ENCODE measurements at places on chromosomes 16 and 17.

DNA sequence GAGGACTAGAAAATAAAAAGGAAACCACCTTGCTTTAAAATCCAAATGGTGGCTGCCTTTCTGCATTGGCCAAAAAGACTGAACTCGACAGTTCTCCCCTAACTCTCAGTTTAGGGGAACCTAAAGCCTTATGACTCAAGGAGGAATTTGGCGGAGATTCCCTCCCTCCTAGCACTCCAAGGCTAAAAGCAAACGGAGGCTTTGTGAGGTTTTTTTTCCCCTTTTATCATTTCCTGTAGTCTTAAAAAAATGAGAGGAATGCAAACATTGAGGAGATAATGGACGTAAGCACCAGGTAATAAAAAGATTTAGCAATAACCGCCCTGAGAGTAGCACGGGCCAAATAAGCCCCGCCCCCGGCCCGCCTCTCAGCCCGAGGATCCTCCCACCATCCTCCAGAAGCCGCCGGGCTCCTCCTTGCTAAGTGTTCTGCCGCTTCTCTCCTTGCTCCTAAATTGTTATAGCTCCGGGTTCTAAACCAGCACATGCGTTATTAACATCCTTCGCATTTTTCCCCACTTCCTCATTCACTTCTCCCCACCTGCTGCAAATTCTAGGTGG lies 5.8 kb upstream of the KIFC3 start:
- peak; percentile 50 for DNase-seq

DNA sequence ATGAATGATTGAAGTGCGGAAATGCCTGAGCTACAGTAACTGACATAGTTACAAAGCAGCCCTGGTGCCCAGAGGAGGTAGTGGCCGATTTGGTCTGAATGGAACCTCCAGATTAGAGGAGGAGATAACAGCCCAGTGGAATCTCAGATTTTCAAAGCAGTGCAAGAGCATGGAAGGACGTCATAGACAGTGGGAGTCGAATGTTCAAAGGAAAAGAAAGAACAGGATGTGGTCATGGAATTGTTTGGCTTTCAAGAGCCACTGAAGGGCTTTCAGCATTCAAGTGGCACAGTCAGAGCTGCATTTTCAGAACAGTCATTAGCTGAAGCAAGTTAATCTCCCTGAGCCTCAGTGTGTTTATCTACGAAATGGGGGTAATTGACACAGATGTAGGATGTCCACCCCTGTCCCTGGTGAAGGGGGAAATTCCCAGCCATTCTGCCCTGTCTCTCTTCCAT lies 104.6 kb upstream of the CACNG3 start:
- no peak for DNase-seq

DNA sequence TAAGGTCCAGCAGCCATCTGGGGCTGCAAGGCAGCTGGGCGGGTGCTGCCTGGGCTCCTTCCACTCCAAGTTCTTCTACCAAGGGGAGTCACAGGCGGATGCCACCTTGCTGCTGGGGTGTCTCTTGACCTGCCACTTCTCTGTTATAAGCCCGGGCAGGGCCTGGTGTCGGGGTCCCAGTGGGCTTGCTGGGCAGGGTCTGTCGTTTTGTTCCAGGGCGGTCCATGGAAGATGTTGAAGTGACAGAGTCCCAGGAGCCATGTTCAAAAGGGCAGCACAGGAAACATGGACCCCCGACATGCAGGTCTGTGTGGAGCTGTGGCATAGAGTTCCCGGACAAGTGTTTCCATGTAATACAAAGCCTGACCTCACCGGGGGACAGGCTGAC lies 91.1 kb downstream of the TNFRSF13B start:
- no peak for DNase-seq

GRCh38 chr17:82414548-82415281 lies 3.4 kb upstream of the HEXD start:
- DNase-seq = no peak

GRCh38 chr16:30649725-30650368 lies 913 bp upstream of the PRR14 start:
- DNase-seq = no peak

- DNase-seq = no peak
These were observed 320.0 kb upstream of the PSMD7 start for GRCh38 chr16:73976644-73977043.

GRCh38 chr17:28810437-28810836 lies 32.2 kb downstream of the FAM222B start:
- no peak for DNase-seq

DNA sequence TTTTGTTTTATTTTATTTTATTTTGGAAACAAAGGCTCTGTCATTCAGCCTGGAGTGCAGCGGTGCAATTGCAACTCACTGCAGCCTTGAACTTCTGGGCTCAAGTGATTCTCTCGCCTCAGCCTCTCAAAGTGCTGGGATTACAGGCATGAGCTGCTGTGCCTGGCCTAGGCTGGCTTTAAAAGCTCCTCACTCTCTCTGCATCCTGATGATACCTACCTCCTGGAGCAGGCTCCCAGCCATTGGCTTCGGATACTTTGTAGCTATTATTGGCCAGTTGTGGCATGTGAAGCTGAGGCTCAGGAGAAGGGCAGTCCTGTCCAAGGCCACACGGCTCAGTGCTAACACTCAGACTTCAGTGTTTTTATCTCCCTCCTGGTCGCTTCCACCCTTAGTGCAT lies 158.0 kb downstream of the SEC14L1 start:
- no peak for DNase-seq

GRCh38 chr16:72066747-72067146 lies 3.7 kb downstream of the HPR start:
- DNase-seq = peak; percentile 8

DNA sequence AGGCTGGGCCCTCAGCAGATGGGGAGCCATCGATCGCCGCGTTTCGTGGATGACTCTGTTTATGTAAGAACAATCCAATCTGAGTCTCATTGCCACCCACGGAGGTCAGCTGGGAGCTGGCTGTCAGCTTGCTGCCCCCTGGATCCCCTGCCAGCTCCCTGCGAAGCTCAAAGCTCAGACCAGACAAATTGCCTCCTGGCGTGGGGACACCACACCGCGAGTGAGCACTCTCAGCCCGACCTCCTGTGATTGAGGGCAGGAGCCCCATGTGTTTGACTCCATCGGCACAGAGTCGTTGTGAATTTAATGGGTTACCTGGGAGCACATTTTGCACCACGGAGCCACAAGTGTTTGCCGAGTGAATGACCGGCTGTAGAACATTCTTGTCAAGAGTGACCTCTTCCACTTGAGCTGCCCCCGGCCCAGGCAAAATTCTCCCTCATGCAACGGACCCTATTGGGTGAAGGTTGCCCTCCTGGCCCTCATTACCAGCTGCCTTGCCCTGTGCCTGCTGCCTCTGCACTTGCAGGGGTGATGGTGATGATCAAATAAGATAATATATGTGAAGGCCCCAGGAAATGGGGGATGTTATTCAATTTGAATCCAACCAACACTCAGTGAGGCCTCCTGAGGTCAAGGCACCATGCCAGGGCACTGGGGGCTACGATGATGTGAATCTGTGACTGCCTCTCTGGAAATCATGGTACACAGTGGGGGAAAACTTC lies 7.6 kb upstream of the GFAP start:
- DNase-seq = no peak

GRCh38 chr16:23642246-23642774 lies 1.0 kb downstream of the DCTN5 start:
- no peak for DNase-seq

DNA sequence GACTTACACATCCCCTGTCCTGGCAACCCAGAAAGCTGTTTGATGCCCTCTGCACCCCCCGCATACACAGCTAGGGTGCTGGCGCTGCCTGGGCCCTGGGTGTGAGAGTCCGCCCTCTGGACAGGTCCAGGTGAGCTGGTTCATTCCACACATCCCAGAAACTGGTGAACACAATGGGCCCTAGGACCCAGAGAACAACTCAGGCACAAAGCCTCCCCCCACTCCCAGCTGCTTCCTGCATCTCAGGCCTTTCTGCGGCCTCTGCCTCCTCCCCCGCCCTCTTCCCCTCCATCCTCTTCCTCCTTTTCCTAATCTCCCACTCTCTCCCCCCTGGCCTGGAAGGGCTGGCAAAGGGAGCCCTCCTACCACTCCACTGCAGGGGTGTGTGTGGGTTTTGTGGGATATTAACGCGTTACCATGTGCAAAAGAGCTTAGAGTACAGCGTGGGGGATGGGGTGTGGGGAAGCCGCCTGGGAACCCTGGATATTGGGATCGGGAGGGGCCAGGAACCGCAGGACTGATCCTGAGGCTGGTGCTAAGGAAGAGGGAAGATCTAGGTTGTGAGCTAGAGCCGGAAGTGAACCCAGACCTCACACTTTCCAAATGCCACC lies 1.6 kb upstream of the PPP1R9B start:
- DNase-seq = no peak

- no peak for DNase-seq
These were observed 18.9 kb downstream of the TMC5 start for GRCh38 chr16:19436540-19436939.
